ENCODE measurements at places on chromosomes 5 and 9.

GRCh38 chr9:119398350-119398749 is 29.1 kb upstream of the BRINP1 start:
- no peak for DNase-seq

- DNase-seq, result no peak
Measured at GRCh38 chr5:109529520-109529919, 119.7 kb upstream of the PJA2 start.

DNA sequence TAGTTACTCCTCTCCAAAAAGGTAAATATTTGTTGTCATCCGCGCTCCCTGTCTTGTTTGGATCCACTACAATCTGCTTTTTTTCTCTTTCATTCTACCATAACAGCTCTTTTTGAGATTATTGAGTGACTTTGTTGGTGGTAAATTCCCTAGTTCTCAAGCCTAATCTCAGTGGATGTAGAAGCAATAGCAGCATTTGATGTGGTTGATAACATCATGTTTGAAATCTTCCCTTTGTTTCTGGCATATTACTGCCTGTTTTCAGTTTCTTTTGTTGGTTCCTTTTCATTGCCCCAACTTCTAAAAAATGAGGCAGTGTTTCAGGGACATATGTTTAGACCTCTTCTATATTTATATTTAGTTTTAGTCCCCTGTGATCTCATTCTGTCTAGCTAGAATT is 8.9 kb downstream of the CDC42SE2 start:
- no peak for DNase-seq

- no peak for DNase-seq
Measured at GRCh38 chr5:107607671-107608345, 62.9 kb downstream of the EFNA5 start.

DNA sequence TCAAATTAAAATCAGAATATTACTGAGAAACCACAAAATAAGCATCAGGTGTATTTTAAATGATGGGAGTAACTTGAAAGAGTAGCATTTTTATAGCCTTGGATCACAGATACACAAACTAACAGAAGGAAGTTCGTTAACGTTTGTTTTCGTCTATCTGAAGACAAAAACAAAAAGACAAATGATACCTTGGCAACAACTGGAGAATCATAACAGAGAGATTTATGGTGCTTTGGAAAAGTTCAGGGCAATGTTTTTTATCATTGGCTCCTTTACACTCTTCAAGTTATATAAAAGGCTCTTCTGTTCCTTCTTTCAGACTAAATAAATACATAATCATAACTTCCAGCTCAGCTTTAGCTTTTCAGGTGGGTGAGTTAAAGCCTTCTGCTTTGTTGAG is 128.1 kb upstream of the VLDLR start:
- DNase-seq, result no peak

DNA sequence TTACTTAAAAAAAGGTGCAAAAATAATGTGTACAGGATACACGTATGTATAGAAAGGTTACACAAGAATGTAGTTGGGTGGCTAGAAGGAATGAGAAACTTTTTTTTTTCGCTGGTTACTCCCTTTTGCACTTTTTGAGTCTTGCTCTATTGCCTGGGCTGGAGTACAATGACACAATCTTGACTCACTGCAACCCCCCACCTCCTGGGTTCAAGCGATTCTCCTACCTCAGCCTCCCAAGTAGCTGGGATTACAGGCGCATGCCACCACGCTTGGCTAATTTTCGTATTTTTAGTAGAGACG is 15.8 kb downstream of the FBXW11 start:
- no peak for DNase-seq

- DNase-seq, result peak; percentile 15
Measured at GRCh38 chr9:81687521-81688261, 1.7 kb downstream of the TLE1 start.

DNA sequence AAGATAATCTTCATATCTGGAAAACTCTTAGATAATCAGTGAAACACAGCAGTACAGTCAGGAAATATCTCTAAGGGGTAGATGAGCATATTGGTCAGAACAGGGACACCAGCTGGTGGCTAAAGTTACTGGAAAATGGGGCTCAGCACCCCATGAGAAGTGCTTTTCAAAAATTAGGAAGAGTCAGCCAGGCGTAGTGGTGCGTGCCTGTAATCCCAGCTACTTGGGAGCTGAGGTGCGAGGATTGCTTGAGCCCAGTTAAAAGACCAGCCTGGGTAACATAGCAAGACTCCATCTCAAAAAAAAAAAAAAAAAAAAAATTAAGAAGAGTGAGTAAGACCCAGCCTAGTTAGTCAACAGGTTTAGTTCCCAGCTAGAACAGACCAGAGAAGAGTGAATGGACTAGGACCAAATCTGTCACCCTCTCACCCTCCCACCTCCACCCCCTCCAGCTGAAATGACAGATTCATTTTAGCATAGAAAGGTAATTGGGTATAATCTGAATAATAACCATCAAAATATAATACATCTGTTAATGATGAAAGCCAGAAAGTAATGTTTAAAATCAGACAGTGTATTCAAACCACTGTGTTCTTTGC is 120.9 kb downstream of the CDC42SE2 start:
- no peak for DNase-seq

All from GM10248 (cell line).